ENCODE measurements at places on chromosomes 1 and 21. TPM values are rescaled to one million over a fixed set of nuclear protein-coding genes. Genes with fewer than 3 reads are reported as not detected.

GRCh38 chr1:108828074-108828961 lies 28.6 kb downstream of the AKNAD1 start:
- H3K36me3 ChIP-seq = no peaks in the 10 kb centered on the region
- H3K4me1 ChIP-seq = peaks cover 29% of the 10 kb centered on the region
- H3K4me3 ChIP-seq = no peak overlapping the region
- DNase-seq = peak; percentile 70
- H3K27me3 ChIP-seq = peaks cover under 1% of the 10 kb centered on the region

Gene TMIGD3
- total RNA-seq = 0.49 TPM

Gene S100A7
- total RNA-seq = not detected

DNA sequence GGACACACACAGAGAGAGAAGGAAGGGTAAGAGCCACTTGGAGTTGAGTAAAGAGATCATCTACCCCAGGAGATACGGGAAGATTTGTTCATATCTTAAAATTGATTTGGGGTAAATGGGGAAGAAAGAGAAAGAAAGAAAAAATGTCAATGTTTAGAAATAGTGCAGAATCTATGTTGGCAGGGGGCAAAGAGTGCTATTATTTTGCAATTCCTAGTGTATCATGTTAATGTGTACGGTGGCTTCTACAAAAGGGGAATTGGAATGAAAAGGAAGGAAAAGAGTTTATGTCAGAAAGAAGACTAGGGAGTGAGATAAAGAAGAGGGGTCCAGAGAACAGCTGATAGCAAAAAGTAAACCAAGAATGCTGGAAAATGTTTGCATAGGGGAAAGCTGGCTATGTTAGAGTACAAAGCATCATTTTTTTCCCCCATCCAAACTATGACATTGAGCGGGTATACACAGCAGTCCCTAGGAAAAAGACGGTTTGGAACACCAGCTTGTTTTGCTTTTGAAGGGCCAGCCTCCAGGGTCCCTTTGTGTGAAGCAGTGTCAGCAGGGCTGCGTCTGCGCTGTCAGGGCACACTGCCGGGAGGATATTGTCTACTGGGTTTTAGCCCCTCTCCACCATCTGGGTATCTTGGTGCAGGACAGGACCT lies 10.8 kb downstream of the LRRC8D start:
- no peak for DNase-seq
- H3K36me3 ChIP-seq = no peaks in the 10 kb centered on the region
- no peak overlapping the region for H3K4me3 ChIP-seq
- H3K27ac ChIP-seq = no peak overlapping the region
- H3K27me3 ChIP-seq = no peaks in the 10 kb centered on the region

DNA sequence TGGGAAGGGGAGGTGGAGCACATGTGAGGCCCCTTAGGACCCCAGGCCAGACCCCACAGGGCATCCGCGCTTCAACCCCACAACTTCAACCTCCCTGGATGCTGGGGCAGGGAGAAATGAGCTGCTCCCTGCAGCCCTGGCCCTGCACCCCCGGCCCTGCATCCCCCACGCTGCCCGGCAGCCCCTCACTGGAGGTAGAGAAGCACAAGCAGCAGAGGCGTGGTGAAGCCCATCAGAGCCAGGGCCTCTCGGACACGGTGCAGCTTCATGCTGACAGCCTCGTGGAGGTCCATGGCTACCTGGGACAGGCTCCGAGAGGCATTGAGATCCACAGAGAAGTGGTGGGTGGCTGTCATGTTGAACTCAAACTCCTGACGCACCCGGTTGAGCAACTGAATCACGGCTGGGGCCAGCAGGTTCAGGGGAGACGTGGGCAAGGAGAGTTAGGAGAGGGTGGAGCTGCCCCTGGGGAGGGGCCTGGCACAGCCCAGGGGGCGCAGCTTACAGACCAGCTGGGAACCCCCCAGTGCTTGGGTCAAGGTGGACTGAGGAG lies 3.3 kb downstream of the DCST2 start:
- no peak for DNase-seq
- H3K4me3 ChIP-seq = no peak overlapping the region
- no peak overlapping the region for H3K27ac ChIP-seq
- H3K4me1 ChIP-seq = no peaks in the 10 kb centered on the region
- H3K27me3 ChIP-seq = no peaks in the 10 kb centered on the region

GRCh38 chr1:94926126-94926914 lies 590 bp downstream of the CNN3 start:
- no peaks in the 10 kb centered on the region for H3K36me3 ChIP-seq
- H3K27me3 ChIP-seq = no peaks in the 10 kb centered on the region
- peak overlapping the region; percentile 99 for H3K4me3 ChIP-seq
- peak; percentile 73 for DNase-seq

Gene PTPN22
- total RNA-seq = not detected

DNA sequence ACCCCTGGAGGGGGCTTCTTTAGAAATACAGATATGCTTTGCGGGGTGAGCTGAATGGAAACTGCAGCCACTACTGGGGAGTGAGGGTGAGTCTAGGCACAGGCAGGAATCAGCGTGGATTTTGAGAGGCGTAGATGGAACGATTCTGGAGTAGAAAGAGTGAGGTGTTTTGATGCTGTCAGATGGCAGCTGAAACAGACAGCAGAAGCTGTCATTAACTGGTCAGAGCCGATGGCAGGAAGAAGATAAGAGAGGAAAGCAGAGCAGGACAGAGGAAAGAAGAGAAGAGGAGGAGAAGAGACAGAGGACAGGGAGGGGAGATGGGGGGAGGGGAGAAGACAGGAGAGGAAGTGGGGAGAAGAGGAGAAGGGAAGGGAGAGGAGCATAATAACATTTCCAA lies 138.5 kb downstream of the LRIG2 start:
- no peak overlapping the region for H3K4me3 ChIP-seq
- no peak for DNase-seq
- H3K4me1 ChIP-seq = no peaks in the 10 kb centered on the region
- no peak overlapping the region for H3K27ac ChIP-seq
- H3K36me3 ChIP-seq = no peaks in the 10 kb centered on the region

Gene DNAJC28
- total RNA-seq = 1.0 TPM

DNA sequence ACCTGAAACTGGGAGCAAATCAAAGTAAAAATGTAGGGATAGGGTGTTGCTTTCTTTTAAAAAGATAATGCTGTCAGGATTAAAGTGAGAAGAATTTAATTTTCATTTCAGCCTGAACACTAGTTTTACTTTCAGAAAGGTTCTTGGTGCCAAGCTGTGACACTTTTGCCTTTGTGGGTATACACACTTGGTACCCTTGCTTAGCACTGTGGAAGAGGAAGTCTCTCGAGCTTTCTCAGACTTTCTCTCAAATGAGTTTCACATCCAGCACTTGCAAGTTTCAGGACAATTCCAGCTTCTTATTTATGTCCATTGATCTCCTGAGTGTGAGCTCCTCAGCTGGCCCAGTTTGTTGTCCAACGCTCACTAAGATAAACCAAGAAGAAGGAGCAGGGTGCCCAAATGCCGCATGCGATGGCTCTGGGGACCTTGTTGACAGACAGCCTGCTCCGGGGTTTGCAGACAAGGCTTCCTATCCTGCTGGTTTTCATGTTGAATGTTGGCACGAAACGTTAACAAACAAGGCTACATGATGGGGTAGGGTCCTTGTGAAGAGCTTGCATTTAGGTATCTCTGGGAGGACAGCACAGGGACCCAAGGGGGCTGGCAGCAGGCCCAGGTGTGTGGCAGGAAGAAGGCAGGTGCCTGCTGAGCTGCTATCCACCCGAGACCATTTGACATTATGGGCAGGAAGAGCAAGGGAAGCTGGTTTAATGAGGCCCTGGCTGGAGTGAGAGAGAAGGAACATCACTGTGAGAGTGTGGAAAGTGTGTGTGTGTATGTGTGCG lies 79.7 kb downstream of the POFUT2 start:
- H3K36me3 ChIP-seq = peaks cover 3% of the 10 kb centered on the region
- no peak for DNase-seq
- H3K4me1 ChIP-seq = no peaks in the 10 kb centered on the region
- no peaks in the 10 kb centered on the region for H3K27me3 ChIP-seq

Gene HES5
- not detected for total RNA-seq

DNA sequence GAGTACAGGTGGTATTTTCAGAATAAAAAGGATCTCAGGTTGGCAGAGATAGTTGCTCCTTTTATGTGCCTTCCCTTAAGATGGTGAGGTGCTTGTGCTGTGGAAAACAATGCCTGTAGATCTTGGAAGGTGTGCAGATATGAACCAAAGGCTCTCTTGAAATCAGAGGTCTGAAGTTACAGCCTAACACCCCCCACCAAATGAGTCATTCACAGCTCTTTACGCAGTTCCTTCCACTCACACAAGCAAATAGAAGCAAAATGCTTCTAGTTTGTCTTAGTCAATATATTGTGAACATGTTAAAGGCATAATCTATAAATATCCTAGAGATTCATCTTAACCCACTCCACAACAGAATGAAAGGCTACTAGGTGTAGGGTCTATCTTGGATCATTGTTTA lies 128.9 kb upstream of the NR5A2 start:
- DNase-seq = no peak
- H3K4me1 ChIP-seq = no peaks in the 10 kb centered on the region
- H3K27me3 ChIP-seq = no peaks in the 10 kb centered on the region
- no peaks in the 10 kb centered on the region for H3K36me3 ChIP-seq

GRCh38 chr1:13763991-13764390 lies 64.0 kb downstream of the PRDM2 start:
- no peak for DNase-seq
- no peak overlapping the region for H3K27ac ChIP-seq
- H3K27me3 ChIP-seq = no peaks in the 10 kb centered on the region
- H3K36me3 ChIP-seq = no peaks in the 10 kb centered on the region
- no peak overlapping the region for H3K4me3 ChIP-seq

DNA sequence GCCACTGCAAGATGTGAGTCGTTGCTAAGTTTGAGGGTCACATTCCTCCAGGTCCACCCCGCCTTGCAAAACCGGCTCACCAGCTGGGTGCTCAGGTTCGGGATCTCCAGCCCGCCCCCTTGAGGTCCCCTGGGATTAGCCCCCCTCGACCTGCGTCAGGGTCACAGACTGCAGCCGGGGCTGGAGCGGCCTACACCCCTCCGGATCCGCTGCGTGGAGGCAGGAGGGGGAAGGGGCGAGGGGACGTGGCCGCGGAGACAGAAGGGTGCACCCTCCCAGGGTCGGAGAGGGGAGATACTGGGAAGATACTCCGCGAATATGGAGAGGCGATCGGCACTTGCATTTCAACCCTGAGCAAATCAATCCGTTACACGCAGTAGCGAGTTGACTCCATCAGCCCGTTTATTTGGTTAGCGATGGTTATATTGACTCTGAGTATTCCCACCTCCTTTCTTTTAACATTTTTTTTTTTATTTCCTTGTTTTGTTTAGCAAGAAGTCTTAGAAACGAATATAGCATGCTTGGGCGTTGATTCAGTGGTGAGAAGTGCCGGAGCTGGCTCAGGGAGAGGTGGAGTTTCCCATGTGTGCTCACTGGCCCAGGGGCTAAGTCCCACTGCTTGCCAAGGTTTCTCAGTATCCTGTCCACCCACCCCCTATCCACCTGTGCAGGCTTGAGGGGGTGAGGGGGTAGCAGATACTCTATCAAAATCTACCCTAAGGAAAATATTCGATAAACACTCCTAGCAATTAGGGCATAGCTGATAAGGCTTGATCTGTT lies 997 bp downstream of the IFNAR2 start:
- peak overlapping the region; percentile 90 for H3K4me3 ChIP-seq
- DNase-seq = peak; percentile 83
- peaks cover 8% of the 10 kb centered on the region for H3K27me3 ChIP-seq

Data from endothelial cell of umbilical vein (primary cell).